ENCODE measurements at places on chromosomes 6 and 20.

- DNase-seq, result no peak
These were observed 397.7 kb downstream of the RFPL4B start for GRCh38 chr6:112744827-112745226.

- no peak for DNase-seq
These were observed 38.8 kb downstream of the PPARD start for GRCh38 chr6:35381132-35381531.

- DNase-seq, result no peak
These were observed 242.5 kb upstream of the JAG1 start for GRCh38 chr20:10916312-10916711.

- DNase-seq, result no peak
These were observed 71.9 kb downstream of the GRM1 start for GRCh38 chr6:146100776-146101175.

- no peak for DNase-seq
These were observed 548 bp upstream of the BCAS4 start for GRCh38 chr20:50794181-50794845.

DNA sequence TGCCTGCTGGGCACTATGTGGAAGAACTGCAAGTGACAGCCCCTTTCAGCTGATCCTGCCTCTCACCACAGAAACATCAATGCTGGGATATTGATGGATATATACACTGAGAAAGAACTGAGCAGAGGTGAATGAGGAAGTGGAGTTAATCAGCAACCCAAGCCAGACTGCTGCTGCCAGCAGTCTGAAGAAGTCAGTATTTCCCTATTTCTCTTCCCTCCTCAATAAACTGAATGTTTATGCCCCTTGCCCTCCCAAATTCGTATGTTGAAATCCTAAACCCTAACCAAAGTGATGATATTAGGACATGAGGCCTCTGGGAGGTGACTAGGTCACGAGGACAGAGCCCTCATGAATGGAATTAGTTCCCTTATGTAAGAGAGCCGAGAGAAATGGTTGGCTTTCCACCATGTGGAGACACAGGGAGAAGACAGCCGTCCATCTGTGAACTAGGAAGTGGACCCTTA lies 76.3 kb downstream of the CDK19 start:
- DNase-seq, result no peak

All from HTR-8/SVneo (cell line).